ENCODE measurements at places on chromosomes 3 and 15. TPM values are rescaled to one million over a fixed set of nuclear protein-coding genes. Genes with fewer than 3 reads are reported as not detected.

DNA sequence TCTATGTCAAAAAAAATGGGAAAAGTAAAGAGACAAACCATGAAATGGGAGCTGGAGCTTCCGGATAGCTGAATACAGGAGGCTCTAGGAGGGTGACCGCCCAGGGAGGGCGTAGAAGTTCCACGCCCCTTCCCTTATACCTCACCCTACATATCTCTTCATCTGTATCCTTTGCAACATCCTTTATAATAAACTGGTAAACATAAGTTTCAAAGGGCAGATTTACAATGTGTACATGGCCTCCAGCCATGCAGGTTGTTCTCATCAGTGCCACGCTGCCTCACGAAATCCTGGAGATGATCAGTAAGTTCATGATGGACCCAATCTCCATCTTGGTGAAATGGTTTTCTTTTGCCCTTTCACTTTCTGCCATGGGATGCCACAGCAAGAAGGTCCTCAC, 121.8 kb downstream of the OSBPL10 start:
- ATAC-seq = no peak

GRCh38 chr3:147680837-147681483, 271.8 kb downstream of the ZIC1 start:
- ATAC-seq = no peak

Gene CYP1A2
- not detected for total RNA-seq

Gene TERC
- total RNA-seq = 10.6 TPM

- ATAC-seq = no peak
These were observed 9.0 kb upstream of the THRB start for GRCh38 chr3:24503616-24504113.

- no peak for ATAC-seq
These were observed 5.8 kb downstream of the EFCC1 start for GRCh38 chr3:129006864-129007263.

DNA sequence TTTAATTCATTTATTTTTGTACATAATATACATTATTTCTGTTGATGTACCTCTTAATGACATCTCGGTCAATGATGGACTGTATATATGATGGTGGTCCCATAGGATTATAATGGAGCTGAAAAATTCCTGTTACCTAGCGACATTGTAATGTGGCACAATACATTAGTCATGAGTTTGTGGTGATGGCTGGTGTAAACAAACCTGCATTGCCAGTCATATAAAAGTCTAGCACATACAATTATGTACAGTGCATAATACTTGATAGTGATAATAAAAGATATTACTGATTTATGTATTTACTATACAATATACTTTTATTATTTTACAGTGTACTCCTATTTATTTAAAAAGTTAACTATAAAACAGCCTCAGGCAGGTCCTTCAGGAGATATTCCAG, 15.1 kb downstream of the TTC14 start:
- no peak for ATAC-seq

- ATAC-seq = no peak
These were observed 59.5 kb downstream of the SNRK start for GRCh38 chr3:43345877-43346276.

Gene SAXO2
- 0.80 TPM for total RNA-seq

GRCh38 chr15:74802862-74803447, 9.7 kb upstream of the LMAN1L start:
- ATAC-seq = no peak

- no peak for ATAC-seq
These were observed 35.9 kb downstream of the SFMBT1 start for GRCh38 chr3:53009826-53010539.

DNA sequence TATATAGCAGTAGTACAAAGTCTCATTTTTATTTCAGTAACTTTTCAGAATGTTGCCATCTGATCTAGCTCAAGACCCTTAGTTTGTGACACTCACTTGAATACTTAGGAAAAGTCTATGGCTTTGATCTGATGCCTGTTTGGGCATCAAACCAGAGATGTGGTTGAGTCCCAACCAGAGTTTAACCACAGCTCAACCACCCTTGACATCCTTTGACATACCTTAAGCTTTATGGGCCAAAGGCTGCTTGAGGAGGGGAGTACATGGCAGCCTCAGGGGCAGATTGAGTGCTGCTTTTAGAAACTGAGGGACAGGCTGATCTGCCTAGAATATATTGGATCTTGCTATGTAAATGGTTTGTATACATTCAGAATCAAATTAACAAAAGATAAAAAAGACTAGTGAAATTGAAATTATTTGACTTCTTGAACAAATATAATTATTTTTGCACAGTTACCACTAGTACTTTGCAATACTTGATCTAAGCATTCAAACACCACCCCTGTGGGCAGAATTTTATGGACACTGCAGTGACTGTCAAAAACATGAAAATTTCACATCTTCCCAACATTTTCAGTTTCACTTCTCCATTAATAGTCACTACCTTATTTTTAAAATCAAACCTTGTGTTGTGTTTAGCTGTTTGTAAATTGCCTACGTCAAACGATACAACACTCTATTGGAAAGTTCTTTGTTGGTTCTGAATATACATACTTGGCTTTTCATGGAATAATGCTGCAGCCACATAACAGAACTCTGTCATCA, 199.8 kb downstream of the UBE2E2 start:
- ATAC-seq = no peak
